ENCODE measurements at places on chromosomes 12 and 14.
A peak's percentile ranks its signal among the peaks of the same experiment; 100 is the strongest.

DNA sequence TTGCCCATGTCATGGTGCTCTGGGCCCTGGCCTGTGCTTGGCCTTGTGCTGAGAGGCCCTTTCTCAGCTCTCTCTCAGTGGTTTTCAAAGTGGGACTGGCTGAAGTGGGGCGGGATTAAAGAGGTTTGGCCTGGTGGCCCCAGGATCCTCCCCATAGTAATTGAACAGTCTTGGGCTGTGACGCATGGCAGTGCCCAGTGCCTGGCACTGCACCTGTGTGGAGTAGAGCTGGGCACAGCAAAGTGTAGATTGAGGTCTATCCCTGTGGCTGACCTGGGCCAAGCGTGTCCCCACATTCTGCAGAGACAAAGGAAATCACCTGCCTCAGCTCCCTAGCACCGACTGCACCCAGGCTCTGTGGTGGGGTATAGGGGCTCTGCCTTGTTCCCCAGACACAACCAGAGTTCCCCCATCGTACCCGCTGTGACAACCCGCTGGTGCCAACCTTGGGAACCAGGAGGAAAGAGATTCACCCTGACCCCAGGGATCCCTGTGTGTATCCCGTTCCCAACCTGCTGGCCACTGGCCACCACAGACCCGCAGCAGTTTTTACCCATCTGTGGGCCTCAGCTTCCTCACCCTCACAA lies 9.9 kb upstream of the CYP46A1 start:
- no peak overlapping the region for H3K4me3 ChIP-seq
- H3K36me3 ChIP-seq, result no peaks in the 10 kb centered on the region
- H3K27ac ChIP-seq, result no peak overlapping the region
- peaks cover 34% of the 10 kb centered on the region for H3K27me3 ChIP-seq
- peaks cover 41% of the 10 kb centered on the region for H3K4me1 ChIP-seq

- DNase-seq, result no peak
- H3K4me3 ChIP-seq, result no peak overlapping the region
- no peaks in the 10 kb centered on the region for H3K27me3 ChIP-seq
- no peaks in the 10 kb centered on the region for H3K36me3 ChIP-seq
- H3K4me1 ChIP-seq, result no peaks in the 10 kb centered on the region
Observed at GRCh38 chr14:54929556-54929955, 26.9 kb upstream of the GCH1 start.

DNA sequence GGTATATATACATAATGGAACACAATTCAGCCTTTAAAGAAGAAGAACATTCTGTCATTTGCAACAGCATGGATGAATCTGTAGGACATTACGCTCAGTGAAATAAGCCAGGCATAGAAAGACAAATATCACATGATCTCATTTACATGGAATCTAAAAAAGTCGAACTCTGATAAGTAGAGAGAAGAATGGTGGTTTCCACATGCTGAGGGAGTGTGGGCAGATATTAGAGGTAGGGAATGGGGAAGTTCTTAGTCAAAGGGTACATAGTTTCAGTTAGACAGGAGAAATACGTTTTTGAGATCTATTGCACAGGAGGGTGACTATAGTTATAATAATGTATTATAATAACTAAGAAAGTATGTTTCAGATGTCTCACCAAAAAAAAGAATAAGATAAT lies 71.4 kb downstream of the ADAMTS20 start:
- H3K36me3 ChIP-seq, result no peaks in the 10 kb centered on the region
- no peaks in the 10 kb centered on the region for H3K4me1 ChIP-seq
- no peak for DNase-seq
- H3K27me3 ChIP-seq, result peaks cover 2% of the 10 kb centered on the region
- H3K4me3 ChIP-seq, result no peak overlapping the region

DNA sequence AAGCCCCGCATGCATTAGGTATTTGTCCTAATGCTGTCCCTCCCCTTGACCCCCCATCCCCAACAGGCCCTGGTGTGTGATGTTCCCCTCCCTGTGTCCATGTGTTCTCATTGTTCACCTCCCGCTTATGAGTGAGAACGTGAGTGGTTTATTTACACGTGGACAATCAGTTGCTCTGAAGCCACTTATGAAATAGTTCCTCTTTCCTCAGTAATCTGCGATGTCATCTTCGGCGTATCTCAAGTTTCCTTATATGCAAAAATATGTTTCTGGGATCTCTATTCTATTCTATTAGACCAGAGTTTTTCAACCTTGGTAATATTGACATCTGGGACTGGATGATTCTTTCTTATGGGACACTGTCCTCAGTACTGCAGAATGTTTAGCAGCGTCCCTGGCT lies 56.0 kb upstream of the DCD start:
- H3K36me3 ChIP-seq, result no peaks in the 10 kb centered on the region
- no peak overlapping the region for H3K27ac ChIP-seq
- no peaks in the 10 kb centered on the region for H3K4me1 ChIP-seq
- H3K4me3 ChIP-seq, result no peak overlapping the region
- DNase-seq, result no peak

- no peaks in the 10 kb centered on the region for H3K36me3 ChIP-seq
- H3K4me3 ChIP-seq, result no peak overlapping the region
- no peak overlapping the region for H3K27ac ChIP-seq
- DNase-seq, result no peak
- no peaks in the 10 kb centered on the region for H3K4me1 ChIP-seq
Observed at GRCh38 chr14:68451696-68452373, 341.0 kb downstream of the ZFP36L1 start.

DNA sequence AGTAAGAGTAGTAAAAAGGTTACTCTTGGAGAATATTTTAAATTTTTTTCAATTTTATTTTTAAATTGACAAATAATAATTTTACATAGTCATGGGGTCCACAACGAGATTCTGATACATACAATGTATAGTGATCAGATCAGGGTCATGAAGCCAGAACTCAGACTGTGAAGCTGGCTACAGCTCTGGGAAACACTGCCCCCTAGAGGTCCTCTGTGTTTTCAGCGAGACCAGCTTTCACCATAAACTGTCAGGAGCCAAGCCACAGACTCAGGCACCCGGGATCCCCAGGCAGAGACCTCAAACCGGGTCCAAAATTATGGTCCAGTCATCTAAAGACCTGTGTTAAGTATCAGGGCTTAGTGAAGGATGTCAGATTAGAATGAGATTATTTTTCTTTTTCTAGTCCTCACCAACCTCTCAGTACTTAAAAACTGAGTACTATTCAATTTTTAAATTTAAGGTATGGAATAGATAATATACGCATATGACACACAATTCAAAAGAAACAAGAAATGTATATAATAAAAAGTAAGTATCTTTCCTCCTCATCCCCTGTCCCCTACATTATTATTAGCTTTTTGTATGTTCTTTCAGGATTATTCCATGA lies 397.1 kb downstream of the MDGA2 start:
- no peaks in the 10 kb centered on the region for H3K27me3 ChIP-seq
- no peak overlapping the region for H3K27ac ChIP-seq
- H3K4me3 ChIP-seq, result no peak overlapping the region

DNA sequence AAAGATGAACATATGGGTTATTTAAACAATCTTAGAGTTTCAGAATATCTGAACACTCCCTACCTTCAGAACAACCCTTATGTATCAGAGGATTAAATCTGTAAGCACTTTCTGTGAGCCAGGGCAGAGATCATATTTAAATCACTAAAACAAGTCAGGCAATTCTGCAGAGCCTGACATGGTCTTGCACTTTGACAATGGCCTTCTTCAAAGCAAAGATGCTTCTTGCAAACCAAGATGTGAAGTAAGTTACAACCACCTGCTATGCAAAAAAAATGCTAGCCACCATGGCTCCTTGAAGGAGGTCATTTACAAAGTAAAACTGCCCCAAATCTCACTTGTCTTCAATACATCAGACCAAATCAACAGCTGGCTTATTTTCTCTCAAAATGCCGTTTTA lies 3.2 kb downstream of the PPP1CC start:
- no peak for DNase-seq
- H3K27ac ChIP-seq, result peak overlapping the region; percentile 18
- H3K27me3 ChIP-seq, result no peaks in the 10 kb centered on the region
- H3K36me3 ChIP-seq, result peaks cover 3% of the 10 kb centered on the region
- H3K4me3 ChIP-seq, result peak overlapping the region; percentile 76

DNA sequence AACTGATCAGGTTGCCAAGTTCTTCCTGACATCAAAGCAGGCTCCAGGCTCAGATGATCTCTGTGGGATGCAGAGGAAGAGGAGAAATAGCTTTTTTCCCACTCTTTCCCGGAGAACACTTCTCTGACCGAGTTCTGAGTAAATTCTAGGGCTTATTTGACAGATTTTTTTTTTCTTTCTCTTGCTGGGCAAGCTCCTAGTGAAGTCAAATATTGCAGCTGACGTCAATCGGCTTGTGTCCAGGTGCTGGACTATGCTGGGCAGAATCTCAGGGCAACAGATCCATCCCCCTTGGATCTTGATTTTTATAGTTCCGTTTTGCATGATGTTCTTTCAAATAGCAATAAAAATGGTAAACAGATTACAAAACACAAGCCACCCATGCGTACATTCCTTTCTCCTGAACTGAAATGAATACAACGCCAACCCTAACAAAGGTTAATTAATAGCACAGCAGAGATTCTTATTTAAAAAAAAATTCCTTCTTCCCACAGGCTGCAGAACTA lies 182.2 kb downstream of the NOVA1 start:
- no peaks in the 10 kb centered on the region for H3K4me1 ChIP-seq
- H3K27me3 ChIP-seq, result no peaks in the 10 kb centered on the region
- H3K27ac ChIP-seq, result no peak overlapping the region

DNA sequence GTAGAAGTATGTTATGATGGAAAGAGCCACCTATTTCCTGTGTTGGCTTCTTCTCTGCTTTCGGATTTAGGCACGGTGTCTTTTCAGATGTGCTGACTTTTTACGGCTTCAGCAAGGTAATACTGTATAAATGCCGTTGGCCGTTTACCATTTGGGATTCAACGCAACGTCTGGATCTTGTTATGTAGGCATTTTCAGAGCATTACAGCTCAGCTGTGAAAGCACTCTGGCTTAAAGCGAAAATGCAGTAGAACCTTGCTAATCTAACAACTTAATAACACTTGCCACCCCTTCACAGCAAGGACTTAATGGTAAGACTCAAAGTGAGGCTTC lies 229.9 kb downstream of the EFCAB11 start:
- no peaks in the 10 kb centered on the region for H3K36me3 ChIP-seq
- peaks cover 64% of the 10 kb centered on the region for H3K4me1 ChIP-seq
- peak overlapping the region; percentile 60 for H3K27ac ChIP-seq
- H3K27me3 ChIP-seq, result no peaks in the 10 kb centered on the region
- H3K4me3 ChIP-seq, result peak overlapping the region; percentile 39
